Subcutaneous preadipocyte (primary cell): ENCODE measurements at places on chromosomes 2 and 18. TPM values are rescaled to one million over a fixed set of nuclear protein-coding genes. Genes with fewer than 3 reads are reported as not detected.

Gene KCNE4
- total RNA-seq = 0.73 and 1.6 TPM in 2 replicates

Gene TNS1
- total RNA-seq = 68.7 and 72.3 TPM in 2 replicates

Gene FKBP7
- 20.5 and 27.6 TPM in 2 replicates for total RNA-seq

Gene PAX8
- total RNA-seq = 2.9 and 6.6 TPM in 2 replicates

Gene AGXT
- not detected in 2 replicates for total RNA-seq

Gene SCN3A
- not detected in 2 replicates for total RNA-seq

Gene CSRNP3
- total RNA-seq = 0.20 and 0.73 TPM in 2 replicates

Gene LYG2
- not detected in 2 replicates for total RNA-seq

Gene SH3RF3
- total RNA-seq = 7.3 and 14.9 TPM in 2 replicates

Gene OTOS
- total RNA-seq = not detected in 2 replicates

Gene DOCK10
- total RNA-seq = 37.8 and 53.2 TPM in 2 replicates

Gene WDR75
- 49.6 and 71.7 TPM in 2 replicates for total RNA-seq

Gene PLCL1
- 0.20 and 0.37 TPM in 2 replicates for total RNA-seq

Gene BBS5
- 5.1 and 5.3 TPM in 2 replicates for total RNA-seq

Gene MDH1
- 149 and 150 TPM in 2 replicates for total RNA-seq

Gene MAL
- not detected in 2 replicates for total RNA-seq

Gene ATP8B1
- total RNA-seq = 30.1 and 43.2 TPM in 2 replicates

Gene ADD2
- under 0.01 and 0.20 TPM in 2 replicates for total RNA-seq

Gene CFAP221
- under 0.01 TPM in 1 of 2 replicates, not detected in the other for total RNA-seq
